ENCODE measurements at places on chromosomes 1 and 21. TPM values are rescaled to one million over a fixed set of nuclear protein-coding genes. Genes with fewer than 3 reads are reported as not detected.

- DNase-seq = no peak
These were observed 10.8 kb downstream of the ABCA4 start for GRCh38 chr1:94110021-94110761.

- DNase-seq = no peak
These were observed 75.4 kb downstream of the CEP170 start for GRCh38 chr1:243179720-243180119.

DNA sequence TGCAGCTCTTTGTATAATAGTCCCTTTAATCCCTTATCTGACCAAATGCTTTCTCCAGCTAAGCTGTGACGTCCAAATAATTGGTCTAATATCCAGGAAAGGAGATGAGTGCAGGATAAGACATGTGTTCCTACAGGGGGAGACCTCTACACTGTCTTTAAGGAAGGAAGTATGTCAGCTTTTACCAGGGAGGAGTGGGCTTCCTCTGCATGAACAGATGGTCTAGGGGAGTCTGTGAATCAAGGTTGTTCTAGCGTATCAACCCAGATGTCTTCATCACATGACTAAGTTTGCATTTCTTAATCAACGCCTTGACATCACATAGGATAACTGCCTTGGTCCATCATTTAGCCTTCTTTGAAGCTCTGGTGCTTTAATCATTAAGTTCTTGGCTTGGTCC is 528.2 kb downstream of the MRPL39 start:
- DNase-seq = no peak

GRCh38 chr1:14674030-14674429 is 75.5 kb downstream of the KAZN start:
- no peak for DNase-seq

MYBPH gene
- total RNA-seq = 0.08 TPM

DNA sequence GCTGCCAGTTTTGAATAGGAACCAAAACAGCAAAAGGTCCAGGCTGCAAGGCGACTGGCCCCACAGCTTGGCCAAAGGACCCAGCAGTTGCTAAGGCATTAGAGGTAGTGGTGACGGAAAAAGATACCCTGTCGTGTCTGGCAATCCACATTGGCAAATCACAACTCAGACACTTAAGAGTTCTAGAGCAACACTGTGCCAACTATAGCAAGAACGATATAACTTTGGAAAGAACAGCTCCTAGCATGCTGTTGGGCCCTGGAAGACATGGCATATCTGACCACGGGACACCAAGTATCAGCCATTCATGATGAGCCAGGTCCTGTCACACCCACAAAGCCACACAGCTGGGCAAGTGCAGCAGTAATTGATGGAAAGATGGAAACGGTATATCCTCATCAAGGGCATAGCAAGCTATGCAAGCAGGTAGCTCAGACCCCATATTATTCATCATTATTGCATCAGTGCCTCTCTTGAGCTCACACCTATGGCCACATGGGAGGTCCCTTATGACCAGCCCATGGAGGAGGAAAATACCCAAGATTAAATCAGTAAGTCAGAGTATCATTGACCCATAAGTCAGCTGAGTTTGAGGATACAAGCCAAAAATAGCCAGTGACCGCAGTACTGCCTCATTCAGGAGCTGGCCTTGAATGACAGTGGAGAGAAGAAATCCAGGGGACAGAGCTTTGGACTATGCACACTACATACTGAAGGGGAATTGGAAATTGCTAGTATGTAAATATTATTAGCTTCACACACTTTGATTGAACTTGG is 221.2 kb downstream of the SETD4 start:
- DNase-seq = no peak

CELA3B gene
- total RNA-seq = not detected

DNA sequence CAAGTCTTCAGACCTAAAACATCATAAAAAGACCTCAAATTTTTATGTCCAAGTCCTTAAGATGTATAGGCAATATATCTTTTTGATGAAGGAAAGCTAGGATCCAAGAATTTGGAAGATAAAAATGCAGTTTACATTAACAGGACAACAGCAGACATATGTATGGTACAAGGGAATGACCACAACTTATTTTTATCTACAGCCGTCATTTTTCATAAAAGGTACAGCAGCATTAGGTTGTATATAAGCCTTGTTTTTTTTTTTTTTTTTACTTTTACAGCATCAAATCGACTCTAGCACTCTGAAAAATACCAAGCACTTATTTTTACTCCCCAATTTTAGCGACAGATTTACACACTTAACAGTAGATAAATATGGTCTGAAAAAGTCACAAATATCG is 1.3 kb downstream of the SRSF10 start:
- no peak for DNase-seq

- DNase-seq = peak; percentile 17
These were observed 479.3 kb upstream of the RUNX1 start for GRCh38 chr21:35528116-35529042.

DENND2C gene
- 5.3 TPM for total RNA-seq

- no peak for DNase-seq
These were observed 19.5 kb downstream of the EPB41 start for GRCh38 chr1:28933918-28934317.

DNA sequence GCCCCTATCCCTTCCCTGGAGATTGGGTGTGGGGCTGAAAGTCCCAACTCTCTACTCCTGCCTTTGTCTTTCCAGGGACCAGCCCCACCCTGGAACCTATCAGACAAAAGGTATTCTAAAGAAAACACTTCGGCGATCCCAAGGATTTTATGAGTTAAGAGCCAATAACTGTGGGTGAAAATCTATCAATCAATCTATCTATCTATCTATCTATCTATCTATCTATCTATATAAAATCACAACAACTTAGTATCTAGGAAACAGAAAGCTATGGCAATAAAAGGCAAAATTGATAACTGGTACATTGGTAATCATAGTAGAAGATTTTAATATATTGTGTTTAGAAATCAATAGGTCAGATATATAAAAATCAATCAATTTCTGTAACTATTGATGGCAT is 22.9 kb downstream of the TRIM11 start:
- no peak for DNase-seq

DNA sequence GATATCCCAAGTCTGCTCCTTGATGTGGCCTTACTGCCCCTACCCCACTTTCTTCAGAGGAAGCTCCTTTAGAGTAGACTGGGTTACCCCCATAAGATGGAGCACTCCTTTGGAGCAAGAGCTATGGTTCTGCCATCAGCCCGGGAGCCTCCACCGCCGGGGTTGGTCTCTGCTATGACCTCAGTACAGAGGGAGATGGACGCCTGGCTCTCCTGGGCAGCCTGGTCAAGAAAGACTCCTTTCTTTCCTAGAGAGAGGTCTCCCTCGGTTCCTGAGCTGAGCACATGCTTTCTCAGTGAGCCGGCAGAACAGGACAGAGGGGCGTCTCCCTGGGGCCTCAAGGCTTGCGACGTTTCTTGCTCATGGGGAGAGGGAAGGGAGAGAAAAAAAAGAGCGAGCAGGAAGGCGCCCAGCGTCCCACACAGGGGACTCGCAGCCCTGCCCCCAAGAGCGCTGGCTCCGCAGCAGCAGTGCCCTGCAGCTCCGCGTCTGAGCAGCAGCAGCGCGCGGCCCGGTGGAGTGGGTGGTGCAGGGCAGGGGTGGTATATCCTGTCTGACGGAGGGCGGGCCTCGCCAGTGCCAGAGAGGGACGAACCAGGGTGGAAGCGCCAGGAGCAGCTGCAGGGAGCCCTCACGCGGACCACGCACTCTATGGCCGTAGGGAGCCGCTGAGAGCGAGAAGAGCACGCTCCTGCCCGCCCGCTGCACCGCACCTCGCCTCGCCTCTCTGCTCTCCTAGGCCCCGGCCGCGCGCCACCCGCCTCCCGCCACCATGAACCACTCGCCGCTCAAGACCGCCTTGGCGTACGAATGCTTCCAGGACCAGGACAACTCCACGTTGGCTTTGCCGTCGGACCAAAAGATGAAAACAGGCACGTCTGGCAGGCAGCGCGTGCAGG is at the start of gene PKP1:
TSS of gene PKP1 (plus strand) at position 576 of the 899 bp plus-strand sequence. CDS start at position 773, 197 bp downstream.
- DNase-seq = no peak

GRCh38 chr1:83857103-83857502 is 141.8 kb downstream of the TTLL7 start:
- DNase-seq = peak; percentile 56

AGMAT gene
- 1.4 TPM for total RNA-seq

NECTIN4 gene
- not detected for total RNA-seq

- DNase-seq = peak; percentile 13
These were observed 30.2 kb downstream of the TMEM50B start for GRCh38 chr21:33449616-33450015.

TCP10L gene
- total RNA-seq = 0.45 TPM

LCE1D gene
- not detected for total RNA-seq

DNA sequence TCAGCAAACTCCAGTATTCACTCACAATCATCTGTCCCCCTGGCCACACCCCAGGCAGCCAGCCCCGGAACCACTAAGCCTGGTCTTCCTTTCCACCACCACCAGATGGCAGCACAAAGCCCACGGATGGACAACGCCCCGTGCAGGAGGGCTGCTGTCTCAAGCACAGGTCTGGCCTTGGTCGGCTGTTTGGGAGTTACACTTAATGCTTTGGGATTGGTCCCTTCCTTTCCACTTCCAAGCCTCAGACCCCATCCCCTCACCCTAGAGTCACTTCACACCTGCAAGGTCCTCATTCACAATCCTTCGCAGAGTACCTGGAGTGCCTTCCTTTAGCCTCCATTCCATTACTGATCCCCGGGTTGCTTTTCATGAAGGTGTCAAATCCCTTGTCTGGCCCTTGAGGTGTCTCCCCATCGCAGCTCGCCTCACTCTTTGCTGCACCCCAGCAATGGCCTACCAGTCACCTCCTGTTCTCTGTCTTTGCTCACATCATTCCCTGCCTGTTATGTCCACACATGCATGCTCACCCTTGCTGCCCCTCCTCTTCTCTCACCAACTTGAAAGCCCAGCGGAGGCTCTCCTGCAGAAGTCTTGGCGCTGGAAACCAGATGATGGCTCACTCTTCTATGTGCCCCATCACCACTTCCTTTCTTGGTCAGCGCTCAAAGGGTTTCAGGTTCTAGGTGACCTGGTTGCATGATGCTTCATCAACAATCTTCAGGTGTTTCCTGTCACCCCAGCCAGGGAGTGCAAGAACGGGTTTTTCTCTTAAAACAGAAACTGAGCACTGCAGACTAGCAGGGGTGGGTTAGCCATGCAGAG is 24.9 kb upstream of the KCNA2 start:
- DNase-seq = peak; percentile 60

GRCh38 chr1:231161667-231162296 is at the start of gene TRIM67:
TSS of gene TRIM67 (plus strand) at chr1:231162058. CDS start at chr1:231162970, 912 bp downstream.
- DNase-seq = no peak

- peak; percentile 14 for DNase-seq
These were observed 45.3 kb downstream of the ZSCAN20 start for GRCh38 chr1:33517596-33518250.

CSF3R gene
- total RNA-seq = not detected

DNA sequence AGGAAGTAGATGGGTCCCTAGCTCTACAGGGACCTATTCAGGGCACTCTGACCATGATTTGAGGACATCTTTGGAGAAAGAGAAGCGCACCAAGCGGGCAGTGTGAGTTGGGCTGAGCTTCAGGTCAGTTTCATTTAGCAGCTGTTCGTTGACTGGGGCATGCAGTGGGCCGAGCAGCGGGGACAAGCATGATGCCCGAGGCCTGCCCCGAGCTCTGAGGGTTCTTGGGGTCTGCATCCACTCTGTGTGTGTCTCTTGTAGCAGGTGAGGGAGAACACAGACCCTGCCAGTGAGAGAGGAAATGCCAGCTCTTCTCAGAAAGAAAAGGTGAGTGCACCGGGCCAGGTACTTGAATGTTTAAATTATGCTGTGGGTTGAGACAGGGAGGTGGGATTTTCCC is 5.4 kb downstream of the THAP3 start:
- no peak for DNase-seq

DNA sequence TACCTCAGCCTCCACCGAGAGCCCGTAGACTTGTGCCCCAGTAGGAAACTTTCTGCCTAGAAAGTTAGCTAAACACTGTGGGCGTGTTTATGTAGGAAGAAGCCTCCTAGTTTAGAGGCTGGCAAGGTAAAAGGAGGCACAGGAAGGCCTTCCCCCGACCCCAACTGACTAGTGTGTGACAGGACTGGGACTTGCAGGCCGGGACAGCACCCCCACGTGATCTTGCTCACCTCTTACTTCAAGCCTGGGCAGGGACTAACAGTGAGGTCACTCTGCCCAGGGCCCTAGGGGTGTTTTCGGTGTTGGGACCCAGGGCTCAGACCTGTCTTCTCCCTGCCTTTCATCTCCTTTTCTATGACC is 392 bp upstream of the TAGLN2 start:
- no peak for DNase-seq

COL11A1 gene
- 0.45 TPM for total RNA-seq

S100A2 gene
- total RNA-seq = 3.3 TPM

DNA sequence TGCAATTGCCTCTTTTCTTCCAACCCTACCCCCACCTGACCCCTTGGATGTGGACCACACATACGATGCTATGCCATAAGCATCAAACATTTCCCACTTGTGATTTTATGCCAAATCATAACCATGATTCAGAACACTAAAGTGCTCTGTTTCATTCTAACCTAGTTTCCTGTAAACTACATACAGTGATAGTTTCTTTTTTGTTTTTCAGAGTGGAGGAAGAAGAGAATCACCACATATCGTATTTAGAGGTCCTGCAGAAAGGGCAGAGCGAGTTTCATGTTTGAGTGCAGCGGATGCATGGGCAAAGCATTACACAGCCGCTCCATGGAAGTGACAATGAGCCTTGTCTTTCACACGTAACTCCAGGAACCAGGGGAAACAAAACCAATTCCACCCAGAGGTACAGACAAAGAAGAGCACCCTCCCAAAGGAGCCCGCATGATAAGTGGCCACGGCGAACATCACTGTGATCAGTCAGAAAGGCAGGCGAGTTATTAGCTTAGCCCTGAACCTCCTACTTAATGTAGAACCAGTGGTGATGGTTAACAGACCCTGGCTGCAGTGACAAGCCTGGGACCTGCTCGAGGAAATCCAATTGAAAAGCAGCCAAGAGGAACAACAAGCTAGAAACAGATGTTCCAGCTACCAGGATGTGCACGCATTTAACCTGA is 64.0 kb upstream of the ZNF281 start:
- peak; percentile 57 for DNase-seq

DNA sequence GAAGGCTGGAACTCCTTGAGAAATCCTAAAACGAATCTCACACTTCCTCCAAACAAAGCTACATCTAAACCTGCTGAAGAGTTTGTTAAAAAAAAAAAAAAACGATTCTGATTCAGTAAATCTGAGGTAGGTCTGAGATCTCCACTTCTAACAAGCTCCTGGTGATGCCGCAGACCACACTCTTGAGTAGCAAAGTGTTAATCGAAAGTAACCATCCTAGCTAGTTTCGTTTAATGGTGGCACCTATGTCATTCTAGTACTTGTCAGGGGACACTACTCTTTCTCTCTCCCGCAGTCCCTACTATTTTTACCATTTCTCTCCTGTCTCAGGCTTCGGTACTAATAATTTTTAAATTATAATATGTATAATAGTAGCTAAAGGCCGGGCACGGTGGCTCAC is 2.1 kb downstream of the CLCC1 start:
- DNase-seq = no peak

DNA sequence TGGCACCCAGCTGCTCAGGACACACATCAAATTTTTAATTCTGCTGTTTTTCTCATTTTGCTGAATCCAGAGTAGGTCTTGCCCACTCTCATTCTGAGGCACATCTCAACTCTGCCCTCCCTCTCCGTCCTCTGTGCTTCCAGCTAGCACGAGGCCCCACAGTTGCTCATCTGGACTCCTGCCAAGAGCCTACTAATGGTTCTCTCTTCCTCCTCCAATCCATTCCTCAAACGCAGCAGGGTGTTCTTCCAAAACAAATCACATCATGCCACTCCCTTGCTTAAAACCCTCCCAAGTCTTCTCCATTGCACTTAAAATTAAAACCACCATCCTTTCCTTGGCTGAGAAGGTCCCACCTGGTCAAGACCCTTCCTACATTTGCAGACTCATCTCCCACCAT is 49.8 kb upstream of the SCAF4 start:
- DNase-seq = peak; percentile 63

TNFRSF8 gene
- total RNA-seq = 0.09 TPM

CFHR2 gene
- total RNA-seq = not detected

Data from fibroblast of the aortic adventitia (primary cell).